ENCODE measurements at places on chromosomes 6 and 20.
A peak's percentile ranks its signal among the peaks of the same experiment; 100 is the strongest.

- DNase-seq = no peak
Observed at GRCh38 chr6:106787327-106788196, 158.2 kb downstream of the QRSL1 start.

DNA sequence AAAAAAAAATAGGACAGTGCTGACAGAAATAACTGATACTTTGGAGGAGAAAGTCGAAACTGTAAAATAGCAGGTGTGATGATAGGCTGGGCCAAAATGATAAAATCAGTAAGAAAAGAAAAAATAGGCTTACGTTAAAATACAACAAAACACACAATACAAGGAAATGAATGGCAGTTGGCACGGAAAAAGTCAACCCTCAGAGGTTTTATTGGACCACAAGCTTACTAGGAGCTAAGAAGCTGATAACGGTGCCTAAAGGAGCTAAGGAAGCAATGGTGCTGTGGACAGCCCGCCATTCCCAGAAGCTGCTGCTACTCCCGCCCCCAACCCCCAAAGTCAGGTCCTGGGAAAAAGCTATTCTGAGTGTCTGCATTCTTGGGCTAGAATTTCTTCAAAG is 55.9 kb upstream of the RNF146 start:
- no peak for DNase-seq

DNA sequence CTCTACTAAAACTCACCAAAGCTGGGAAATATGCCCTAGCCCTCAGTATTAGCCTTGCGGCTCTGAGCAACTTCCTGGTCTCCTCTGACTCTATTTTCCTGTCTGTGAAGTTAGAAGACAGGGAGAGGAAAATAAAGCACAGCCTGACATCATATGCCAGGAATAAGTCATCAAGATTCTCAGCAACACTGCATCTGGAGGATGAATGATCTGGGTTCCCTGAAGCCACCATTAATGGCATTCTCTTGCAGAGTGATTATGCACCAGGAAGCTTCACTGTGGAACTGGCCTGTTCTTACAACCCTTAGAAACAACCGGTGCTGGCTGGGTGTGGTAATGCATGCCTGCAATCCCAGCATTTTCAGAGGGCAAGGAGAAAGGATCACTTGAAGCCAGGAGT is 12.4 kb downstream of the ADGRF5 start:
- DNase-seq = peak; percentile 3

DNA sequence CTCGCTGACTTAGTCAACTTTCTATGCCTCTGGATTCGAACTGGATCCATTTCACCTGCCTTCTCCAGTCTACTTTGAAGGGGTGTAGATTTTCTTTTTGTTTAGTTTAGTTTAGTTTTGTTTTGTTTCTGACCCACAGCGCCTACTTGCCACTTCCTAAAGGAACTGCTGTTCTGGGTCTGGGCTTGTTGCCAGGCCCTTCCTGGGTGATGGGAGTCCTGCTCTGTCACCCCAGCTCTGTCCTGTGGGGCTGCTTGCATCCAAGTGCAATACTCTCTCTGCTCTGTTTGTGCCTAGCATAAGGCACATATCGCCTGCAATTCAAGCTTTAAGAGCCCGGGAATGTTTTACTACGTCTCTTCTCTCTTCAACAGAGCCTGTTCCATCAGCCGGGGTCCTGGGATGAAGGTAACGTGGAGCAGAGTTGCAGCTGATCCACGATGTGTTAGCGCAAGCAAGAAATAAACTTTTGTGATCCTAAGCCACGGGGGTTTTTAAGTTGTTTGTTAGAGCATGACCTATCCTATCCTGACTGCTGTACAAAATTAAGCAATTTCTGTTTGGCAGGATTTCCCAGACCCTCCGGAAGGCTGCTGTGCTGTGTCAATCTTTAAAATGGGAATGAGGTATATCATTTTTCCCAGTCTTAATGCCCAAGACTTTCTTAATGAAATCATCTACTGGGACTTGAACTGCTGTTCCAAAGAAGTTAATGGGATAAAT is 30.9 kb upstream of the TAGAP start:
- DNase-seq = peak; percentile 6

GRCh38 chr6:88569959-88570358 is 393.5 kb downstream of the RNGTT start:
- no peak for DNase-seq

- no peak for DNase-seq
Observed at GRCh38 chr6:140101367-140101766, 726.9 kb upstream of the CITED2 start.

DNA sequence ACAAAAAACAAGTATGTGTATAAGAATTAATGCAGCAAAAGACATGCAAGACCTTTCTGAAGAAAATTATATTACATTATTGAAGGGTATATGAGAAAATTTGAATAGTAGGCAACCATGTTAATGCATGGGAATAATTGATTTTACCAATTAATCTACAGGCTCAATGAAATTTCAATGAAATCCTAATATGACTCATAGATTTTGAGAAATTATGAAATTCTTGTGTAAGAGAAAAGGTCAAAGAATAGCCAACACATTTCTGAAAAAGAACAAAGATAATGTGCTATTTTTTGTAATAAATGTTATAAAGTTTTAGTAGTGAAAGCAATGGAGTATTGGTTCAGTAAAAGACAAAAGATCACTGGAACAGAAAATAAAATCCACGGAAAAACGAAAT is 18.4 kb downstream of the TSBP1 start:
- no peak for DNase-seq

- no peak for DNase-seq
Observed at GRCh38 chr6:24918641-24919055, 17.1 kb downstream of the RIPOR2 start.

DNA sequence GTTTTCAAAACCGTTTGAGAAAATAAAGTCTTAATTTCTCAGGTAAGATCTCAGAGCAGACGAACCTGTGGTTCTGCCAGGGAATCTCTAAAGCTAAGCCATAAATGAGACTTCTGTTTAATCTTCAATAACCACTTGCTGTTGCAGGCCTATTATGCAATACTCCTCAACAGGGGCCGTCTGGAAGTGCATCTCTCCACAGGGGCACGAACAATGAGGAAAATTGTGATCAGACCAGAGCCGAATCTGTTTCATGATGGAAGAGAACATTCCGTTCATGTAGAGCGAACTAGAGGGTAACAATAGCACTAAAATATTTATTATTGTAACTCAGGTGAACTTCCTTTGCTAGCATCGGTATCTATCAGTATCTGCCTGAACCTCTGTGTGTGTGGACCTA is 223.7 kb downstream of the ARHGAP18 start:
- no peak for DNase-seq

- DNase-seq = no peak
Observed at GRCh38 chr6:77363702-77364101, 99.6 kb downstream of the HTR1B start.

- DNase-seq = no peak
Observed at GRCh38 chr6:21079468-21080048, 514.0 kb upstream of the SOX4 start.

GRCh38 chr6:21219241-21219640 is 374.3 kb upstream of the SOX4 start:
- DNase-seq = no peak

DNA sequence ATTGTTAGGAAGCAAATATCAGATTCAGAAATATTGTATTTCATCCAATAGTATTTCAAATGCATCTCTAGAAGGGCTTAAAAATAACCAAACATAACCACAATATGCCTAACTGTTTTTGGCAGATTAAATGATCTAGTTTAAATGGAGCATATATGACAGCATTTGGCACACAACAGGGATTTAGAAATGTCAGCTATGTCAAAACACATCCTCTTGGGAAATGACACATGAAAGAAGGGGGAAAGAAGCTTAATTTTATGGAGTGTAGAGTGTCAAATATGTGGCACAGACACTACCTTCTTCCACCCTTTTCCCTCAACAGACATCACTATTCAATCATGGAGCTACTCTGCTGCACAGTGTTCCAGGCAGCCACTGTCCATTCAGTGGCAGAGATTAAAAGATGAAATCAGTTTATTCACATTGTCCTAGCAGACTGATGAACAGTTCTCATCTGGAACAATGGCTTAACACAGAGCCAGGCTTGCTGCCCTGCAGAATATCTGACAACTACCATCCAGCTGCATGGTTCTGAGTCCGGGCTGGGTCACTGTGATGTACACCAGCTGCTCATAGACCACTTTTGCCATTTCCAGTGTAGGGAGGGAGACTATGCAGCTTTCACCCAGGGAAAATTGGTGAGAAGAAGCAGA is 349.8 kb downstream of the DHX35 start:
- no peak for DNase-seq

- no peak for DNase-seq
Observed at GRCh38 chr6:157879873-157880254, 56.8 kb downstream of the SNX9 start.

GRCh38 chr6:69894578-69895347 is 28.4 kb downstream of the COL19A1 start:
- peak; percentile 61 for DNase-seq

- DNase-seq = no peak
Observed at GRCh38 chr20:25369529-25369928, 21.1 kb downstream of the ABHD12 start.

DNA sequence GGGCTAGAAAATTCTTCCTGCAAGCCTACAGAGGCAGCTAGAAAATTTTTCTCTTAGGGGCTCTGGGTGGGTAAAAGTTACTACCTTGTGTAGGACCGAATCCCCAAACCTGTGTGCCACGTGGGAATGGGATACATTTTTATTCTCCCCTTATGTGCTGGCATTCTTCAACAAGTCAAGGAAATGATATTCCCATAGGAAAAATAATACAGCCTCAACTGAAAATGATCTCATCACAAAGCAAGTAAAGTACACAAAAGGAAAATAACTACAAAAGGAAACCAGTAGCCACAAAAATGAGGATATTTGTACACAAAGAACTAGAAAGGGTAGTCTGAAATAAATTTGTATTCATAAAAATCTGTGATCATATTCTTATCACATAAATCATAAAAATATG is 298.1 kb downstream of the LAMA2 start:
- DNase-seq = no peak

DNA sequence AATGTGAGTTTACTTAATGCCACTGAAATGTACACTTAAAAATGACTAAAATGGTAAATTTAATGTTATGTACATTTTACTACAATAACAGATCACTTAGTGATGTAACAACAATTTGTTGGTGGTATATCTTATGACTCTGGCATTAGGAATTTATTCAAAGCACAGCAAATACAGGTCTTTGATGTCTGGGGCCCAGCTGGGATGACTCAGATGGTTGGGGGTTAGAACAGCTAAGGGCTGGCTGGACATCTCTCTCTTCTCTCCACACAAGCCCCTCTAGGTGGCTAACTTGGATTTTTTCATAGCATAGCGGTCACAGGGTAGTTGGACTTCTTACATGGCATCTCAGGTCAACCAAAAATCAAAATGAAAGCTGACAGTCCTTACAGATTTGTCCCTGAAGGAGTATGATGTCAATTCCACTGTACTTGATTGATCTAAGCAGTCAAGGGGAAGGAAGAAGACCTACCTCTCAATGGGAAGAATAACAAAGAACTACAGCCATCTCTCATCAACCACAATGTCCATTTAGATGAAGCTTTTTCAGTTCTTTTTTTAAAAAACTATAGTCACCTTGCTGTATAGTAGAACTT is 37.5 kb upstream of the LCA5 start:
- peak; percentile 77 for DNase-seq

DNA sequence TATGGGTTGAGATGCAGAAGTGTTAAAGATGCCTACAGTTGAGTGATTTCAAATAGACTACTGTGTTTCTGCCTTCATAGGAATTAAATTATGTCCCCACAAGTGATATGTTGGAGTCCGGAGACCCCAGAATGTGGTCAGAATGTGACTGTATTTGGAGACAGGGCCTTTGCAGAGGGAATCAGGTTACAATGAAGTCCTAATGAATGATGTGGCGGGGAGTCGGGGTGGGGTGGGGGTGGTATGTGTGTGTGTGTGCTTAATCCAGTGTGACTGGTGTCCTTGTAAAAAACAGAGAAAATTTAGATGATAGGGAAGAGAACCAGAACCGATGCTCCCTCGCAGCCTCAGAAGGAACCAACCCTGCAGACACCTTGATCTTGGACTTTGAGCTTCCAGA is 448.2 kb downstream of the QKI start:
- no peak for DNase-seq

DNA sequence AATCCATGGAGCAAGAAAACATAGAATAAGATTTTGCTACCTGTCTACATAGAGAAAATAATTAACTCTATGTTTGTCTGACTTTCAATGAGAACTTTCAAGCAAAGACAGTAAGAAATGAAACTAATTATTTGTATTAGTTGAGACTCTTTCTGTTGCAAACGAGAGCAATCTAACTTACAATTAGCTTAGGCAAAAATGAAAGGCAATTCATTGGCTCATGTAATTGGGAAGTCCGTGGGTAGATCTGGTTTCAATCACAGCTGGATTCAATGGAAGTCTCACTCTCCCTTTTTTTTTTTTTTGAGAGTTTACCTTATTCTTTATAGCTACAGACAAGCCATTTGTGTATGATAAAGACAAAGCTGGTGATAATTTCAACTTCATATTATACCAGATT is 68.2 kb upstream of the STXBP5 start:
- DNase-seq = no peak

DNA sequence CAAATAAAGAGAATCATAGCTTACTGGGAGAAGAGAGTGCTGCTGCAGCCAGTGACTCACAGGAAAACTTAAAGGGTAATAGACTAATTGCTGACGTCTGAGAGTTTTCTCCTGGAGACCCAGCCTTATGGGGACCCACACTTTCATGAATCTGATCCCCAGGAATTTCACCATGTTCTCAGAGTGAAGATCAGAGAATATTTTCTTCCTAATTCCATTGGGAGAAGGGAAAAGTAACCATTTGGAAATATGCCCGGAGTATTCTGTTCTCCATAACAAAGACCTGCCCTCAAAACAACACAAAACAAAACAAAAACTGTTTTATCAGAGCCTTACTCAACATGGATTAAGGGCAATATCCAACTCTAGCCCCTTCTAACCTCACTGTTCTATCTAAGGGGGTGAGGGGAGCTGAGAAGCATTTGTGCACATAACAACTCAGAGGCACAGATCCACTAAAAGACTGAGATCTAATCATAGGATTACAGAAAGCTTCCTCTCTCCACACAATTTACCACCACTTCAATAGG is 168.2 kb upstream of the SSTR4 start:
- DNase-seq = no peak

- DNase-seq = no peak
Observed at GRCh38 chr6:10514049-10514780, 6.9 kb upstream of the GCNT2 start.

GRCh38 chr6:167118006-167118405 is 4.9 kb upstream of the CCR6 start:
- DNase-seq = no peak

DNA sequence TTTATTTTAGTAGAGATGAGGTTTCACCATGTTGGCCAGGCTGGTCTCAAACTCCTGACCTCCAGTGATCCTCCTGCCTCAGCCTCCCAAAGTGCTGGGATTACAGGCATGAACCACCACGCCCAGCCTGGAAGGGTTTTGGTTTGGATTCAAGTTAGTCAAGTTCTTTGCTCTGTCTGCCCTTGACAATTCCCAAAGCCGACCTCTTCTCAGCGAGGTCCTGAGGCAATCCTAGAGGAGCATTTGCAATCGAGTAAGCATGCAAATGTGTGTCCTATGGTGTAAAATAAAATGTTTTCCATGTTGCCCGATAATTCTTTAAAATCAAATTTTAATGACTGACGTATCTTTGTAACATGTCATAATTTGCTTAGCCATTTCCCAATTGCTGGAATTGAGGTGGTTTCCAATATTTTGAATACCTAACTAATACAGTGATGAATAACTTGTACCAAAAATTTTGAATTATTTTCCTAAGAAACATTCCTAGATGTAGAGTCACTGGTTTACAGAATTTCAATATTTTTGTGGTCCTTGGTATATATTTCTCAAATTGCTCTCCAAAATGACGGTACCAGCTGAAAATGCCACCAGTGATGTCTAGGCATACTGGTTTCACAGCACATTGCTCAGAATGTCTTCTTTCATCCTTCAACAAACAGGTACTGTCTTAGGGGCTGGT is 38.7 kb downstream of the GTF2H5 start:
- DNase-seq = no peak

All from ELR (cell line).